Stimulated activated CD4-positive, alpha-beta T cell treated with anti-CD3 and anti-CD28 coated beads, Interleukin-15, amount 100 ng/mL, for 1 hour (primary cell): ENCODE measurements at places on chromosomes 11 and 22.

- no peak for DNase-seq
Measured at GRCh38 chr11:116356451-116356850, 416.3 kb downstream of the BUD13 start.

DNA sequence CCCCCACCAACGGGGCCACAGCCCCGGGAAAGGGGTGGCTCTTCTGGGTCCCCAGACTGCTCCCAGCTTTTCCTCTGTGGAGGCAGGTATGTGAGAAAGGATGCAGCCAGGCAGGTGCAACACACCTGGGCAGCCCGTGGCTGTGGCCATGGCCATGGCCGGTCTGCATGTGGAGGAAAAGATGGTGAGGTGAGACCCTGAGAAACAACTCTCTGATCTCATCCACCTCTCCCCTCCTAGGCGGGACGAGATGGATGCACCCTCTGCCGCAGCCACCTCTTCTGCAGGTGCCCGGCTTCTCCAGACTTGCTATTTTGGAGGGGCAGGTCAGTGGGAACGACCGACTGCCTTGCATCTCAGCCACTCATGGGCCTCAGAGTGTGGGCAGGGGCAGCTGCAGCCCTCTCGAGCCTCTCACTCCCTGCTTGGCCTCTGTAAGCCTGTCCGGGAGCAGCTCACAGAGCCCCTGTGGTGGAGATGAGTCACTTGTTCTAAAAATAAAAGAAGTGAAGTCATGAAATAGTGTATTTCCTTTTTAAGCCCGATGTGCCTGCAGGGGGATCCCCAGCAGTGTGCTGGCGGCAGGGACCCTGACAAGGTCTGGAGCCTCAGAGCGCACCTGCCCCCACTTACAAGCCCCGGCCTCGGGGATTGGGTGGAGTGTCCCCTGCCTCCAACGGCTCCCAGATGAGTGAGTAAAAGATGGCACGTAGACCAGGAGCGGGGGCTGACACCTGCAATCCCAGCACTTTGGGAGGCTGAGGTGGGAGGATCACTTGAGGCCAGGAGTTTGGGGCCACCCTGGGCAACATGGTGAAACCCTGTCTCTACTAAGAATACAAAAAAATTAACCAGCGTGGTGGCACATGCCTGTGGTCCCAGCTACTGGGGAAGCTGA is 10.7 kb downstream of the SMIM38 start:
- DNase-seq: no peak

- DNase-seq: no peak
Measured at GRCh38 chr22:39434721-39435120, 22.1 kb upstream of the MGAT3 start.

- no peak for DNase-seq
Measured at GRCh38 chr22:39712081-39712480, 141.5 kb downstream of the CACNA1I start.

GRCh38 chr11:73376803-73377629 is 817 bp downstream of the RELT start:
- DNase-seq: peak; percentile 35

- DNase-seq: no peak
Measured at GRCh38 chr22:43643387-43643786, 168.7 kb downstream of the EFCAB6 start.

- no peak for DNase-seq
Measured at GRCh38 chr11:134258577-134258976, 5.2 kb downstream of the ACAD8 start.

- no peak for DNase-seq
Measured at GRCh38 chr22:49413551-49413950, 414.1 kb downstream of the BRD1 start.

DNA sequence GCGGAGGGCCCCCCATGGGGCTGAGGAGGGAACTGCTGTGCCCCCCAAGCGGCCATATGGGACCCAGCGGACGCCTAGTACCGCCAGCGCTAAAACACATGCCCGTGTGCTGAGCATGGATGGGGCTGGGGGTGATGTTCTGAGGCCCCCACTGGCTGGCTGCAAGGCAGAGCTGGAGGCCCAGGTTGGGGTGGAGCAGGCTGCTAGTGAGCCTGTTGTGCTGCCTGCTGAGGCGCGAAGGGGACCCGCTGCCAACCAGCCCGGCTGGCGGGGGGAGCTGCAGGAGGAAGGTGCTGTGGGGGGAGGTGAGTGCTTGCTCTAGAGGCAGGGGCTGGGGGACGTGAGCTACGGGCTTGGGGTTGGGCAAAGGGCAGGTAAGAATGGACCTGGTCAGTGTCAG is 3.2 kb downstream of the PCNX3 start:
- no peak for DNase-seq

- no peak for DNase-seq
Measured at GRCh38 chr11:14971865-14972580, at the start of gene CALCA. CALCA (minus strand) TSS chr11:14972351; CDS start chr11:14971192, 1,159 bp downstream.

- DNase-seq: peak; percentile 26
Measured at GRCh38 chr22:40036591-40037225, 42.0 kb downstream of the FAM83F start.

DNA sequence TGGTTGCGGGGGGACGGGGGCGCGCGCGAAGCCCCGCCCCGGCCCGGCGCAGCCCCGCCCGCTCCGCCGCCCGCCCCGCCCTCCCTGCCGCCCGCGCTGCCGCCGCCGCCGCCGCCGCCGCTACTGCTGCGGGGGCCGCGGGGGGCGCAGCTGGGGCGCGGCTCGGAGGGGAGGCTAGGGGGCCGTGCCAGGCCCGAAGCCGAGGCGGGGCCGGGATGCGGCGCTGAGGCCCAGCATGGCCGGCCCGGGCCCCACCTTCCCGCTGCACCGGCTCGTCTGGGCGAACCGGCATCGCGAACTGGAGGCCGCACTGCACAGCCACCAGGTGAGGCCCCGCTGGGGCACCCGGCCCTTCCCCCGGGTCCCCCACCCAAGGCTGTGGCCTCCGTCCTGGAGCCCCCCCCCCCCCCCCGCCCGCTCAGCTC is at the start of gene ANKRD13D:
Gene ANKRD13D, plus strand, starts transcription at position 78 of the 425 bp plus-strand sequence. Its CDS starts 158 bp downstream, at position 236.
- no peak for DNase-seq

- no peak for DNase-seq
Measured at GRCh38 chr11:60870276-60870675, 2.9 kb downstream of the ZP1 start.

DNA sequence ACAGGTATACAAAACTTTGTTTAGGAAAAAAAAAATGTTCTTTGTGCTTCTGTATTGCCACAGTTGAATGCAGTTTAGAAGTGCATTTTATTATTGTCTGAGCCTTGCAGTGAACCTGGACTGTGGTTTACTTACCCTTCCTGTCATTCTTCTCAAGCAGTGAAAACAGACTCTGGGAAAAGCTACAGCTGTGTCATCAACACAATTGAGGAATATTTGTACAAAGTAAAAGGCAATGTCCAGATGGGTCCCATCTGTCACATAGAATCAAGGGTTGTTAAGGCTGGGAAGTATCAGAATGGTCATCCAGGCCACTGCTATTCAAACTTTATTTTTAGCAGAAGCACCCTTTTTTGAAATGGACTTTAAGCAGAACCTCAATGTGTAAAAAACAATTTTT is 73.3 kb downstream of the TRIM44 start:
- no peak for DNase-seq

- no peak for DNase-seq
Measured at GRCh38 chr11:83871054-83871453, 584.9 kb upstream of the CCDC90B start.

DNA sequence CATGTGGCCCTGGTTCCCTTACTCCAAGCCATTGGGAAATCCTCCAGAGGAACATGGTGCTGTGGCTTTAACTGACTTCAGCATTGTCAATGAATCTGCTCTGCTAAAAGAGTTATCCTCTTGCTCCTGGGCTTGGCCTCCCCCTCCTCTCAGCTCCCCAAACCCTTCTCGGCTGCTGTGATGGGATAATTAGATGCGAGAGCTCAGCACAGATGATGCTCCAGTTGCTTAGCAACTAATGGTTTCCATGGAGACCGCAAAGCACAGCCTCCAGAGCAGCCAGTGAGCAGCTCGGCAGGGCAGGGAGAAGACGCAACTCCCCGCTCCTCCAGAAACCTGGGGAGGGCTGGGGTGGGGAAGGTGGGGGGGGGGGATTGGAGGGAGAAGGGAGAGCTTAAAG is 2.8 kb upstream of the UPK2 start:
- no peak for DNase-seq

DNA sequence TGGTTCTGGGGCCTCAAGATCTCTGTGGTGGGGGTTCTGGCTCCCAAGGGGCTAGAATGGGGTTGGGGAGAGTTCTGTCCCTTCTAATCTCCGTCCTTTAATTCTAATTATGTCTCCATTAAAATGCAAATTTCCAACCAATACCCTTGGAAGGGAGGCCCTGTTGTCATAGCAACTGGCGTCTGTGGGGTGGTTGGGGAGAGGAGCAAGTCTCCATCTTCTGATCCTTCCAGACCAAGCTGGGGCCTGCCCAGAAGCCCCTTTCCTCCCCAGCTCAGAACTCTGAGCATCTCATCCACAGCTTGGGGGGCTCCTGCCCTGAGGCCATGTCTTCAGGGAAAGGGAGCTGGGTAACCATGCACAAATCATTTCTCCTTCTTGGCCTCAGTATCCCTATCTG is 5.4 kb upstream of the RPS19BP1 start:
- DNase-seq: no peak

DNA sequence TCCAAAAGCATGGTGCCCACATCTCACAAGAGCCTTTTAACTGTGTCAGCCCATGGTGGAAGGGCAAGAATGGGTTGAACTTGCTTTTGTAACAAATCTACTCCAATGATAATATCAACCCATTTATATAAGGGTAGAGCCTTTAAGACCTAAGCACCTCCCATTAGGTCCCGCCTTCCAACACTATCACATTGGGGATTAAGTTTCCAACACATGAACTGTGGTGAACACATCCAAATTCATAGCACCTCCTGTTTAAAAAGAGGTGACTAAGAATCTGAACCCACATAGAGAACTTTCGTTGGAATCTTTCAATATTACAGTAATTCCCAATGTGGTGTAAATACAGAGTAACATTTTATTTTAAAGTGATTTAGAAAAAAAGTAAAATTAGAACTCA is 9.2 kb upstream of the CNTF start:
- no peak for DNase-seq

GRCh38 chr11:82450996-82451395 is 282.7 kb downstream of the FAM181B start:
- no peak for DNase-seq

DNA sequence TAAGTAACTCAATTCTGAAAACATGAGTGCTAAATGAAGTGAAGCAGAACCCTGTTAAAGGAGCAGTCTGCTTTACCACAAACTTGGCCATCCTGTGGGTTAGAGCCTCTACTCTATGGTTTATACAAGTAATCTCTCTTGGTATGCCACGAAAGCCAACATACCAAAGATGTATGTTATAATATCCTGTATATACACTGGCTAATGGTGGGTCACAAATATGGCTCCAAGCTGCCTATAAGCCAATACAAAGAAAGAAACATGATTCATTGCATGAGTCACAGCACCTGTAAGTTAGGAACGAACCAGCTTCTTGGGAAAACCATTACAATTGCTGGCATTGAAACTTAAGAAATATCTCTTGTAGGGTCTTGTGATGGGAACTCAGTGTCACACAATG is 16.1 kb downstream of the XRRA1 start:
- no peak for DNase-seq

DNA sequence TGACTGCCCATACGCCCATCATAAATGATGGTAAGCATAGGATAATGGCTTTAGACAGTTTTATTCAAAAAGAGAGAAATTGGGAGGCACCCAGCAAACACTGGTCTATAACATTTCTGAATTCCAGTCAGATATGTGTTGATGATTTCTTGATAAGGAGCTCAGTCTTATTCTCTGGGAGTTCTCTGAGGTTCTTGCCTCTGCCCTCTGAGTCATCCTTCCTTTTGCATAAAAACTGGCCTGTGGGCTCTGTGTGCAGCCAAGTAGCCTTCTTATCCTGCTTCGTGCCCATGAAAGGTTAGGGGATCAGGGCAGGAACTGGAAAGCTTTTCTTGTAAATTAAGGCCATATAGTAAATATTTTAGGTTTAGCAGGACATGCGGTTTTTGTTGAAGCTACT is 48.9 kb downstream of the FAR1 start:
- no peak for DNase-seq

DNA sequence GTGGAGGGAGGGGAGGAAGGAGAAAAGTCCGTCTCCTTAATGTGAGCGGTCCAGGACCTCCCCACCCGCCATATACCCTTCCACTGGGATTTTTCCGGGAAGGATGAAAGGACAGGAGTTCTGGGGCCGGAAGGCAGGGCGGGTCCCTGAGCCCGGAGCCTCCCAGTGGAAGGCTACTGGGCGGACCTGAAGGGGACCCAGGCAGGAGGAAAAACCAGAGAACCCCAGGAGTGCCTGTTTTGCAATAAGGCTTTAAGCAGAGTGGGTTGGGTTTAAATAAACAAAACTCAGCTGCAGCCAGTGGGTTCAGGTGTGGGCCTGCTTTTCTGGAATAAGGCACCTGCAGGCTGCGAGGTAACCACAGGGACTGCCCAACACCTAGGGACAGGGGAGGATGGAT is 1.7 kb upstream of the CELSR1 start:
- no peak for DNase-seq

DNA sequence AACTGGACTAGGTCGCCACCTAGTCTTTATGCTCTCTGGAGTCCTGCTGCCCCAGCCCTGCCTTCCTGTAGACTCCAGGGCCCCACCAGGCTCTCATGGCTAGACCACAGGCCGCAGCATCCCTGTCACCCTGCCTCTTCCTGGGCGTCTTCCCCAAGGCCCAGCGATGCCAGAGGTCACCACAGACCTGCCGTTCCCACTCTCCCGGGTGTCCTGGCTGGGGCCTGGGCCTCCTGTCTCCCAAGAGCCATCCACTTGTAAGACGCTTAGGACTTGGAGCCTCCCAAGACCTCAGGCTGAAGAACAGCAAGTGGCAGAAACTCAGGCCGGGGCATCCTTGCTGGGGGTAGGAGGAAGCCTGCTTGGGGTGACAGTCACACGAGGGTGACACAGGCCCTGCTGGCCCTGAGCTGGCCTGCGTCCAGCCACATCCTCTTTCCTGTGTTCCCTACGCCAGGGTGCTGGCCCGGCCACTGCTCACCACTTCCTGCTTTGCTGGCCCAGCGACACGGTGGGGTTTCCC is 2.0 kb upstream of the TCIRG1 start:
- no peak for DNase-seq
